ENCODE measurements at places on chromosomes 11 and 22.

- DNase-seq, result no peak
These were observed 28.1 kb downstream of the NRXN2 start for GRCh38 chr11:64694821-64695365.

GRCh38 chr11:25612806-25613205 is 719.1 kb upstream of the ANO3 start:
- DNase-seq, result no peak

DNA sequence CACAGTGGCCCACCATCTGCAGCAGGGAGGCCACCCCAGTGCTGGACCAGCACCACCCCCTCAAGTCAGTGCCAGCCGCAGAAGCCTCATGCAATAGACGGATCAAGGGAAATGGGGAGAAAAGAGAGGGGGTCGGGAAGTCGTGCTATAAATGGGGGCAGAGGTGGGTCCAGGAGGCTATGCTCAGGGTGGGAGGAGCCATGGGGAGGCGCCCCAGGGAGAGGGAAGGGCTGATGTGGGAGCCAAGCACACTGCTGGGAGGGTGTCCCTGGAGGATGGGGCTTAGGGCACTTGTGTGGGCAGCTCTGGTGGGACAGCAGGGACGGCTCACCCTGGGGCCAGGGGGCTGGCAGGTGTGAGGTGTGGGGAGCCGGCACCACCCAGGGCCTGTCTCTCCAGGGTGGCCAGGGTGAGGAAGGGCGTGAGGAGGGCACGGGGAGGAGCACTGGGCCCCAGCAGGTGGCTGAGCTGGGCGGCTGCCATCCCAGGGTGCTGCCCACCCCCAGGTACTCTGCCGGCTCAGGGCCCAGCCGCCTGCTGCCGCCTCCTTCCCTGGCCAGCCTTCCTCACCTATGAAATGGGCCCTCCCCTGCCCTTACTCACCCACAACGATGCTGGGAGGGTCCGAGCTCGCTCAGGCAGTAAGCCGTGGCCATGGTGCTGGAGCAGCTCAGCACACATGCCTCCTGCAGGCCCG is 18.0 kb downstream of the PHLDA2 start:
- no peak for DNase-seq

DNA sequence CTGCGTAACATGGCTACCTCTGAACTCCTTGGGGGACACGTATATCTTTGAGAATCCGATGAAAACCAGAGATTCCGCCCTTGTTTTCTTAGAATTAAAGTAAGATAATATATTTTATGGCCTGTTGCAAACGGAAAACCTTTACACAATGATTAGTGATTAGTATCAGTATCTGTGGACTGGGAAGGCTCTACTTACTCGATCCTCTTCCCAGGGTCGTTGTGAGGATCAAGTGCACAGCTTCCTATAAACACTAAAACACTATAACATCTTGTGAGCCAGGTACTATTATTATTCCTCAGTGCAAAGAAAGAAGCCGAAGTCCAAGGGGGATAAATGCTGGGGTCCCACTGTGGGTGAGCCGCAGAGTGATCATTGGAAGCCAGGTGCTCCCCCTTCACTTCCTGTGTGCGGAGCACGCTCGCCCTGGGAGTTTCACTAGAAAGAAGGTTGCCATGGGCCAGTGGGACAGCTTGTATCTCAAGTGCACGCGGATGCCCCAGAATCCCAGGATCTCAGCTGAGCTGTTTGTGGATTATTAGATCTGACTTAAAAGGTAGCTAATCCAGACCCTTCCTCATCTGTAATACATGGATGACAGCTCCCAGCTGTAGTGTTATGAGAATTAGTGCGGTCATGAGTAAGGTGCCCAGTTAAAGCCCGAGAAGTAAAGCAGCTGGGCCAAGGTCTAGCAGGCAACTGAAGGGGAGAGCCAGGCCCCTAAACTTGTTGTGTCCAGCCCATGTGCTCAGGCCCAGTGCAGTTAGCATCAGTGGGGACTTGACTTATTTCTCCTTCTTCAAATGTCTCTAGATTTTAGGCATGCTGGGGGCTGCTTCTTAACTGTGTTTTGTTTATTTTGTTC is 839 bp downstream of the CBY1 start:
- DNase-seq, result peak; percentile 34

DNA sequence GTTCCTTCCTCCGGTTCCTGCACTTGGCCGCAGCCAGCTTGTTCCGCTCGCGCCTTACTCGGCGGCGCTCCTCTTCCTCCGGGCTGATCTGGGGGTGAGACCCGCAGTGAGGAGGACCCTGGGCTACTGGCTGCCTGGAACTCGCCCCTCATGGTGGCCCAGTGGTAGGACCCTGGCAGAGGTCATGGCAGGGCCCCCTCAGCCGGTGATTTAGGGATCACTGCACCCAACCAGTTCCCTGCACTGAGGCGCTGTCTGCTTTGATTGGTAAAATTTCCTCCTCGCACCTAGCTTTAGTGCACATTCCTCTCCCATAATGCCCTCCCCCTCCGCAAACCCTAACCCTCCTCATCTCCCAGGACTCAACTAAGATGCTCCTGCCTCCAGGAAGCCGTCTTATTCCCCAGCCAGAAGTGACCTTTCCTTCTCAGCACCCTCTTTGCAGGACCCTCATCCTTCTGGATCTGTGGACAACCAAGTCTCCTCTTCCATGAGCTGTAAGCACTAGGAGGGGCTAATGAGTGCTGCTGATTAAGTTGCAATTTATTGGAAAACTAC is 3.6 kb downstream of the CCDC85B start:
- DNase-seq, result no peak

GRCh38 chr11:3341298-3341697 is 37.6 kb downstream of the ZNF195 start:
- DNase-seq, result peak; percentile 60

GRCh38 chr22:26798462-26799065 is 141.2 kb downstream of the MIAT start:
- no peak for DNase-seq

- no peak for DNase-seq
These were observed 118.5 kb upstream of the ARHGAP20 start for GRCh38 chr11:110830747-110831146.

GRCh38 chr11:111463276-111463675 is 48.9 kb downstream of the BTG4 start:
- DNase-seq, result no peak

- DNase-seq, result no peak
These were observed 33.6 kb upstream of the MMP7 start for GRCh38 chr11:102564110-102564509.

DNA sequence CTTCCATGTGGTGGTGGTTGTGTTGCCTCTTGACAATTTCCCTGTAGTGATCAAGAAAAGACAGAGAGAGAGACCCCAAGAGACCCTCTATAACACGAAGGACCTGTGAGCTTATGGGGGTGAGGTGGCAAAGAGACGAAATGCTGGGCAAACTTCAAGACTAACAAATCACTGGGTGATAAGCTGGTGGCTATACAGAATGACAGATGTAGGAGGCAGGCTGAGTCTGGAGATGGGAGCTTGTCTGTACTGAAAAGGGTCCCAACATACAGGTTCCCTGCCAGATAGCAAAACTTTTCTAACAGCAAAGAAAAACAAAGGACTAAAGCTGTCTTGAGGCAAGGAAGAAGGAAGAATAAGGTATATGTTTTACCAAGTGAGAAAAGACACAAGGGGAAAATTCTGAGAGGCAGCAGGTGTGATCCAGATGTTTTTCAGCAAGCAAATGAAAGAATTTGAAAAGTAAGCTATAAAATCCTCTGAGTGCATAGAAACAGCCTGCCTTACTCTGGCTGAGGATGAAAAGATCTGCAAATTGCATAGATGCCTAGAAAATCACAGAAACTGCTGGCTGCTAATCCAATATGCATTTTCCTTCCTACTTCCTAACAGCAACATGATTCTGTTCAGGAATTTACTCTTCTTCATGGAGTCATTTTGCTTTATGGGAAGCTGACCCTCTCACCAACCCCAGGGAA is 21.9 kb upstream of the LYVE1 start:
- DNase-seq, result no peak

DNA sequence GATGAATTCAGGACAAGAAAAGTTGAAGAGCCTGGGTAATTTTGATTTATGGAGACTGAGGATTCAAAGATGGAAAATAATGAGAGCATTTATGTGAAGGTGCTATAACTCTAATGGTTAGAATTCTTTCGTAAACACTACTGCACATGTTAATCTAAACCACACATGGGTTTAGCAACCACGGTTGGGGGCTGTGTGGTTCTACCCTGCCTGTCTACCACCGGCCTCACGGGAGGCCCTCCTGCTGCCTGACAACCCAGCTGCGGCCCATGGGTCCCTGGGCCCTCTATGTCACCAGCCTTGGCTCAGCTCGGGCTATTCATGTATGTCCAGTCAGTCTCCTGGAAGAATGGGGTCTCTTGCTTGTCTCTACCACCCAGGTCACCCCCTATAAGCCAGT is 68.5 kb upstream of the ARFGAP3 start:
- no peak for DNase-seq

DNA sequence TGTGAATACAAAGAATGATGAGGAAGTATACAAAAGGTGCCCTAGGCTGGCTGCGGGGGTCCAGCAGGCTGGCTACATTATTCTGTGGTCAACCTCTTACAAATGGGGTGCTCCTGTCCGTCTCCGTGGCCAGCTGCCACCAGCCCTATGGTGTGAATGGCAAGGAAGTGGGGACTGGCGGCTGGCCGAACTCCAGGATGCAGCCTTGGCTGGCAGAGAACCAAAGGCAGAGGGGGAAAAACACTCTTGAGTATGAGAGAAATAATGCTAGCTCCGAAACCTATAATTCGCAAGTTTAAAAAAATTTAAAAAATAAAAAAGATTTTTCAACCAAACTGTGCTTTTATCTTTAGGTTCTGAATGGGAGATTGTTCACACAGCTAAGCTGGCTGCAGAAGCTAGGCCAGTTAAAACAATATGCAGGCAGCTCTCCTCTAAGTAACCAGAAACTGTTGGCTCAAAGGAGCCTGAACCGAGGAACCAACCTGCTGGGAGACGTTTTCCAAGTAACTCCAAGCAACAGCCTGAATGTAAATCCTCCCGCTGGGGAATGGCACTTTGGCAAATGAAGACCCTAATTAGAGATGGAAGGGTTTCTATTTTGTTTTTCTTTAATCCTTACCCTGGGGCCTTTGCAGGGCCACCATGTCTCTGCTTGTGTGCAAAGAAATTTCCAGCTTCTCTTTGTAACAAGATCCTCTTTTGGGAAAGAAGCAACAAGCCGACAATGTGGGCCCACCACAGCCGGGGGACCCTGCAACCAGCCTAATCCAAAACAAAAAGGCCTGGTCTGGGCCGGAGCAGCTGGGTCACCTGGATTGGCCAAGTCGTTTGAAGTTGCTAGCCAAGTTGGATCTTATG is 50.2 kb downstream of the C22orf31 start:
- DNase-seq, result no peak

- DNase-seq, result no peak
These were observed 4.7 kb downstream of the CSDC2 start for GRCh38 chr22:41565403-41566054.

- no peak for DNase-seq
These were observed 68.3 kb upstream of the TSPAN18 start for GRCh38 chr11:44658506-44658850.

DNA sequence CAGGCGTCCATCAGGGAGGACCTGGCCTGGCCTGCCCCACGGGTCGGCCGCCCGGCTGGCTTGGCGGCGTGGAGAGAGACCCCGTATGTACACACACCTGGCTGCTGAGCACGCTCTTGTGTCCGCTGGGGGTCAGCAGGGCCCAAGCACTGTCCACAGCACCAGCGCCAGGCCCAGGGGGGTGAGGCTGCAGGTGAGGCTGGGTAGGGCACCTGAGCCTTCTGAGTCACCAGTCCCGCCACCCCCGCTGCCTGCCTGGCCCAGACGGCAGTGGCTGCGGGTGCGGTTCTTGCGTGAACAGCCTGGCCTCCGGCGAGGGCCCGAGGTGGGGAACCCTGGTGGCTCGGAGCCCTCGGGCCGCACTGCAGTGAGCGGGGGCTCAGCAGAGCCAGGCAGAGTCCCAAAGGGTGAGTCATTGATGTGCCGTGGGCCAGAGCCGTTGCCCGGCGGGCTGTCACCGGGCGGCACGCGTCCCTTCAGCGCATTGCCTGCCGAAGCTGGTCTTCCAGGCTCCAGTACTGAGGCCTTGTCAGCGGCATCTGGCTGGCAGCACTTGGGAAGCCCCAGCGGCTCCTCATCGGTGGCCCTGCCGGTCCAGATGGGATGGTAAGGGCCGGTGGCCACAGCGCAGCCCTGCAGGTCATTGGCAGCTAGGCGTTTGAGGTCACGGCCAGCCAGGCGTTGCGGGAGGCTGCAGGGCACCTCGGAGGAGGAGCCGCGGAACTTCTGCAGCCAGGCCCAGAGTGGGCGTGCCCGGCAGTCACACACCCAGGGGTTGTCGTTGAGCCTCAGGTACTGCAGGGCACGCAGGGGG is 26.3 kb downstream of the RTN4R start:
- no peak for DNase-seq

- no peak for DNase-seq
These were observed 38.6 kb downstream of the ETS1 start for GRCh38 chr11:128548649-128549255.

- DNase-seq, result no peak
These were observed 70.8 kb downstream of the WNT11 start for GRCh38 chr11:76135491-76135890.

Measured in stimulated activated CD8-positive, alpha-beta memory T cell treated with anti-CD3 and anti-CD28 coated beads, Interleukin-2, amount 100 ng/mL, for 48 hours (primary cell).